Endodermal cell (in vitro differentiated cells): ENCODE measurements at places on chromosomes 2 and 18. TPM values are rescaled to one million over a fixed set of nuclear protein-coding genes. Genes with fewer than 3 reads are reported as not detected.

- no peaks in the 10 kb centered on the region for H3K36me3 ChIP-seq
- H3K27me3 ChIP-seq, result no peaks in the 10 kb centered on the region
- no peak overlapping the region for H3K27ac ChIP-seq
Observed at GRCh38 chr2:142767847-142768246, 109.6 kb upstream of the KYNU start.

- H3K27me3 ChIP-seq, result peaks cover 51% of the 10 kb centered on the region
- no peak overlapping the region for H3K27ac ChIP-seq
- DNase-seq, result peak; percentile 35
- H3K36me3 ChIP-seq, result no peaks in the 10 kb centered on the region
Observed at GRCh38 chr2:118864207-118864606, 16.8 kb upstream of the EN1 start.

DNA sequence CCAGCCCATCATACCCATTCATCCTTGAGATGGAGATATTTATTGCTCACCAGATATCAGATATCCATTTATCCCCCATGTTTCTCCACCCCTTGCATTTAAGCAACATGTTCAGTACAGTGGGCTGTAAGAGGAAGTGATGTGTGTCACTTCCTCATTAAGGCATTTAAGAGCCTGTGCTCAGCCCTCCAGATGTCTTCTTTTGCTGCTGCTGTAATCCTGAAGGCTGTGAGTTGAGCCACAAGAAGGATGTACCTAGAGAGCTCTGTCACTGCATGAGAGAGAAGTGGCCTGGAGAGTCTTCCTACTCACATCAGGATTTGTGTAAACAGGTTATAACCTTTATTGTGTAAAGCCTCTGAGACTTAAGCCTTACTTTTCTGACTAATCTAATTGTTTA lies 151.8 kb upstream of the UNC80 start:
- H3K27ac ChIP-seq, result no peak overlapping the region
- H3K4me1 ChIP-seq, result peaks cover 7% of the 10 kb centered on the region
- no peak for DNase-seq
- no peaks in the 10 kb centered on the region for H3K27me3 ChIP-seq

DNA sequence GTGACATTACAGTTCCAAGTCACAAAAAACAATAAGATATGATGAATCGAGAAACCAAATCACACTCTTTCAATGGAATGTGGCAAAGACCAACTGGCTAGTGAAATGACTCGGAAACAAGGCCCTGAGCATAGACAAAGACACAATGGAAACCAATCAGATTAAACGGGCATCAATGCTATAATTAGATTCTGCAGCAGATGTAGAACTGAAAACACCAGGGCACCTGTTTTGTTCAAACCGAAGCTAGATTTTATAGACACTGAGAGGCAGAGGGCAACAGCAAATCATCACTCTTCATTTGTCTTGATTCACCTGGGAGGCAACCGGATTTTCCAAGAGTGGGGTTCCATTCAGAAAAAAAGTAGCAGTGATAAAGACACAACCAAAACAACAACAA lies 92.8 kb upstream of the BARD1 start:
- no peaks in the 10 kb centered on the region for H3K27me3 ChIP-seq
- H3K4me3 ChIP-seq, result no peak overlapping the region
- no peak for DNase-seq
- H3K4me1 ChIP-seq, result no peaks in the 10 kb centered on the region

- H3K27me3 ChIP-seq, result no peaks in the 10 kb centered on the region
- peak overlapping the region; percentile 91 for H3K4me3 ChIP-seq
- H3K4me1 ChIP-seq, result no peaks in the 10 kb centered on the region
- peak overlapping the region; percentile 98 for H3K27ac ChIP-seq
Observed at GRCh38 chr2:27356056-27356381, 545 bp downstream of the GTF3C2 start.

DNA sequence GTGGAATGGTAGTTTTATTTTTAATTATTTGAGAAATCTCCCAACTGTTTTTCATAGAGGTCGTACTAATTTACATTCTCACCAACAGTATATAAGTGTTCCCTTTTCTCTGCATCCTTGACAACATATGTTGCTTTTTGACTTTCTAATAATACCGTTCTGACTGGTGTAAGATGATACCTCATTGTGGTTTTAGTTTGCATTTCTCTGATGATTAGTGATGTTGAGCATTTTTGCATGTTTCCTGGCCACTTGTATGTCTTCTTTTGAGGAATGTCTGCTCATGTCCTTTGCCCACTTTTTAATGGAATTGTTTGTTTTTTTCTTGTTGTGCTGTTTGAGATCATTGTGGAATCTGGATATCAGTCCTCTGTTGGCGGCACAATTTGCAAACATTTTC lies 242.5 kb downstream of the ZNF521 start:
- DNase-seq, result no peak
- no peaks in the 10 kb centered on the region for H3K27me3 ChIP-seq
- H3K36me3 ChIP-seq, result no peaks in the 10 kb centered on the region

- H3K27me3 ChIP-seq, result no peaks in the 10 kb centered on the region
- H3K27ac ChIP-seq, result no peak overlapping the region
- H3K36me3 ChIP-seq, result no peaks in the 10 kb centered on the region
- no peak overlapping the region for H3K4me3 ChIP-seq
Observed at GRCh38 chr2:834233-834632, 116.4 kb upstream of the SNTG2 start.

GRCh38 chr2:120712180-120712681 lies 23.4 kb upstream of the GLI2 start:
- peaks cover 8% of the 10 kb centered on the region for H3K4me1 ChIP-seq
- no peak overlapping the region for H3K4me3 ChIP-seq
- H3K27ac ChIP-seq, result no peak overlapping the region
- no peaks in the 10 kb centered on the region for H3K36me3 ChIP-seq
- peak; percentile 47 for DNase-seq
- H3K27me3 ChIP-seq, result peaks cover 6% of the 10 kb centered on the region

DNA sequence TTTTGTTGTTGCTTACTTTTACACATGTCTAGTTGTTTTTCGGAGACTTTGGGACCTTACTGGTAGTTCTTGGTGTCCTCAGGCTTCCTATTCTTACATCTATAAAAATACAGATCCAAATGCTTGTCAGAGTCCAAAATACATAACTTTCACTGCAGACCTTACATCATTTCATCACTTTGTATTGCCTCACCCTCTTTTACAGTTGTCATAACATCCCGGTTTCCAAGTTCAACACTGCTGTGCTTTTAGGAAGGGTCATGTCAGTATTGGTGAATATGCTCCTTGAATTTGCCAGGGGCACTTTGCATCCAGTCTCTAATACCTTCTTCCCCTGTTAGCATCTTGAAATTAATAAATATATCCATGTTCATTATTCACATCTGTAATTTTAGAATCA lies 518.2 kb upstream of the RAB12 start:
- peaks cover 42% of the 10 kb centered on the region for H3K36me3 ChIP-seq
- H3K4me3 ChIP-seq, result no peak overlapping the region

DNA sequence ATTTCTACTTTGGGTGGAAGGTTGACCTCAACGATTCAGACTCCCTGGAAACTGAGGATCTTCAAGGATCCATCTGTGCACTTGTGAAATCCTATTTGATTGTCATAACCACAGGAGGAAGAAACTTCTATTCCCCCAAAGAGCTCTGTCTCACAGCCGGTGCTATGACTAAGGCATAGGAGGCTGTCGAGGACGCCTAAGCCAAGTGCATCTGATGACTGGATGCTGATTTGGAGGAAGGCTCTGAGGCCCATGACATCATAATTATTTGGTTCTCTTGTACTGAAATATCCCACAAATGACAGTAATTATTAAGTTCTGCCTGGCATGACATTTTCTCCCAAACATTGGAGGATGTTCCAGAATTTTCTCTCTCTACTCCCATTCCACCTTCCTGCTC lies 13.8 kb upstream of the KCNF1 start:
- no peak overlapping the region for H3K4me3 ChIP-seq
- no peak for DNase-seq
- H3K36me3 ChIP-seq, result no peaks in the 10 kb centered on the region
- H3K27me3 ChIP-seq, result no peaks in the 10 kb centered on the region

- H3K27ac ChIP-seq, result no peak overlapping the region
- DNase-seq, result no peak
- H3K4me3 ChIP-seq, result no peak overlapping the region
Observed at GRCh38 chr18:35335866-35336265, 8.4 kb downstream of the ZNF24 start.

The LYPD6B gene
- 2.8 to 14.9 TPM (median 14.5 TPM) in 3 replicates for total RNA-seq

The LRRC30 gene
- total RNA-seq, result not detected in 2 replicates

The QPCT gene
- 17.7 to 23.1 TPM (median 18.2 TPM) in 3 replicates for total RNA-seq

The G6PC2 gene
- not detected in 2 replicates for total RNA-seq

The ANO7 gene
- 6.6 to 9.1 TPM (median 8.5 TPM) in 3 replicates for total RNA-seq
